ENCODE measurements at places on chromosomes 4 and X.

GRCh38 chr4:11297201-11297600, 131.5 kb downstream of the HS3ST1 start:
- no peak for DNase-seq

GRCh38 chr4:128220286-128221235, 67.1 kb downstream of the PGRMC2 start:
- DNase-seq: peak; percentile 59

DNA sequence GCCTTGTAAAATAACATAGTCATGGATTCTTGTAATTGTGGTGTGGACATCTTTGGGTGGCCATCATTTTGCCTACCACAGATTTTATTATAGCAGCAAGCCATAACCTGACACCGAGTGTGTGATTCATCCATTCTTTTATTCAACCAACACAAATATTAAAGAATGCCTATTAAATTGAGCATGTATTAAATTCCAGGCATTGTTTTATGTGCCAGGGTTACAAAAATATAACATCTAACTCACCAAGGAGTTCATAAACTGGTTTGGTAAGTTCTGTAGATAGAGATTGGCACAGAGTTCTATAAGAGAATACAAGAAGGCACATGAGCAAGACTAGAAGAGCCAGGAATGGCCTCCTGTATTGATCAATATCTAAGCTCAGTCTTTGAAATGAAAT, 18.0 kb downstream of the NBDY start:
- no peak for DNase-seq

GRCh38 chr4:151331276-151332042, 6.1 kb upstream of the SH3D19 start:
- DNase-seq: no peak

DNA sequence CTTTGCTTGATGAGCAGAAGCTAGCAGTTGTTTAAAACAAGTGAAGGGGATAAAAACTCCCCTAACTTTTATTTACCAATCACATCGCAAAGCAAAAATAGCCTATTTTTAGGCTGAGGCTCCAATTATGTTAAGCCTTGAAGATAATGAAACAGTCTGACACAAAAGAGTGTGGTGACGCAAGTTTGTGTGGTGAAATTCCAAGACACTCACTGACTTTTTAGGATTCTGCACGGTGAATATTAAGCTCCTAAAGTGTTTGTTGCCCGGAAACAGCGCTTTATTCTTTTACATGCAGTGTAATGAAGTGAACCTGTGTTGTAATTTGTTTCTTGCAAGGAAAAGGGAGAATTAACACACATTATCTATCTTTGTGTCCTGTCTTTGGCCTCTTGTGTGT, 74.8 kb downstream of the POLA1 start:
- no peak for DNase-seq

DNA sequence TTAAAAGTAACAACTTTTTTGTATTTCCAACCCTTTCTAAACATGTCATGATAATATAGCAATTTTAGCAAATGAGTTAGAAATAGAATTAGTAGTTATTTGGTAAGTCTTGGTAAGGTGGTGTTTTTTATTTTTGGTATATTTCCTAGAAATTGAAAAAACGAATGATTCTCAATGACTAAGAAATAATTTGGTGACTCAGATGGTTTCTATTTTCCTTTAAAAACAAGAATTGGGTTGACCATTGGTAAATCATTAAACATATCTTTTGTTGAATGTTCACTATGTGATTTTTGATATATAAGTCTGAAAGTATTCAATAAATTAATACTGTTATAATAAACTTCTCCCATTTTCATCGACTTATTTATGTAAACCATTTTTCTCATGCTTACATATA, 206.2 kb upstream of the BANK1 start:
- no peak for DNase-seq

- no peak for DNase-seq
Observed at GRCh38 chrX:2829469-2830246, 928 bp downstream of the GYG2 start.

- no peak for DNase-seq
Observed at GRCh38 chr4:181541396-181541795, 701.8 kb upstream of the TENM3 start.

- no peak for DNase-seq
Observed at GRCh38 chrX:49071877-49072711, 1.7 kb downstream of the PRAF2 start.

DNA sequence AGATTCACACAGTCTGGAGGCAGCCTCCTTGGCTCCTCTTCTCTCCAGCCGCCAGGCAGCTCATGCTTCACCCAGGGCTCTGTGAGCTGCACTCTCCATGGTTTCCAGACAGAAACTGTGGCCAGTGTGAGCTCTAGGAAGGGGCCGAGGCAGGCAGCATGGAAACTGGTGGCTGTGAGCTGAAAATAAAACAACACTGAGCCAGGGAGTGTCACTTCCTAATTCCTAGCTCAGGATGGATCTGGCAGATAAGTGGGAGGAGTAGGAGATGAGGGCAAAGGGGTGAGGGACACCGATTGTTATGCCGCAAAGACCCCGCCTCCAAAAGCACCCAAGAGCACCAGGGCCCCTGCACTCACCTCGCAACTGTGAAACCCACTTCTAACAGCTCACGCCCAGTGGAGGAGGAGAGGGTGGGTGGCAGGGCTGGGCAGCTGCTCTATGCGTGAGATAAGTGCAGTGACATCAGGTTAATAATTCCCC, 69.8 kb downstream of the FHDC1 start:
- no peak for DNase-seq

- no peak for DNase-seq
Observed at GRCh38 chr4:174933083-174933482, 14.9 kb downstream of the ADAM29 start.

DNA sequence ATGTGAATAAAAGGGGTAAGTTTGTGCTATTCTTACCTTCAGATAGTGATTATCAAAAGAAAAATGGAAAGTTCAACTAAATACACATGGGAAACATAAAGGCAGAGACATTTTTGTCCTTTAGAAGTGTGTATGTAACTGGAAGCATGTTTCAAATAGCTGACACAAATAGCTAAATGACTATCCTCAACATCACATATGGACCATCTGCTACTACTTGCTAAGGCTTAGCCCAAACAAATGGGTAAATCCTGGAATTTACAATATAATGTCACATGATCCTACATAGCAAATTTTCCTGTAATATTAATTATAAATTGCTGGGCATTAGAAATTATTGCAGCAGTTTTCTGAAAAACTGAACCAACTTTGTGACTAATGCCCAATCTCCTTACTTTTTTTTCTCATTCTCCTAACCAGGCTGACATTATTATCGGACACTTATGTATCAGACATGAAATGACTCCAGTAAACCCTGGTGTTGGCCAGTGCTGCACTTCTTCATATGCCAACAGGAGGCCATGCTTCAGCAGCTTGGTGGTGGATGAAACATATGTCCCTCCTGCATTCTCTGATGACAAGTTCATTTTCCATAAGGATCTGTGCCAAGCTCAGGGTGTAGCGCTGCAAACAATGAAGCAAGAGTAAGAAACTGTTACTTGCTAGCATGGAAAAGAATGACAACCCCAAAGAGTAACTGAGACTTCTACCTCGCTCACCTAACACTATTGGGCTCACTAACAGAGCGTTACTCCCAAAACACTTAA, 16.1 kb downstream of the AFP start:
- no peak for DNase-seq

DNA sequence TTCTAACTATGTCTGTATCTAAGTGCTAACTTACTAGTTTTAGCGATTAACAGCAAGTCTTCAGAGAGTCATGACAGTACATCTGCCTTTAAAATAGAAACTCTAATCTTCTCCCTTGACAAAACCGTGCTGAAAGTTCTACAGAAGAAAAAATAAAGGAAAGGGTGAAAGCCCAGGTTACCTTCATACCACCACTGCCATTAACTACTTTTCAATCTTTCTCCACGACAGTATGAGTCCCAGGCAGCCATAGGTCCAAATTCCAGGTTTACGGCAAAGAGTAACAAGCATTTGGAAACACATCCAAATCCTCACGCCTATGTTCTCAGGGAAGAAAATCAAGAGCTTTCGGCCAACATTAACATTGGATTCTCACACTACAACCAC, 12.4 kb upstream of the ZCCHC13 start:
- DNase-seq: peak; percentile 2

DNA sequence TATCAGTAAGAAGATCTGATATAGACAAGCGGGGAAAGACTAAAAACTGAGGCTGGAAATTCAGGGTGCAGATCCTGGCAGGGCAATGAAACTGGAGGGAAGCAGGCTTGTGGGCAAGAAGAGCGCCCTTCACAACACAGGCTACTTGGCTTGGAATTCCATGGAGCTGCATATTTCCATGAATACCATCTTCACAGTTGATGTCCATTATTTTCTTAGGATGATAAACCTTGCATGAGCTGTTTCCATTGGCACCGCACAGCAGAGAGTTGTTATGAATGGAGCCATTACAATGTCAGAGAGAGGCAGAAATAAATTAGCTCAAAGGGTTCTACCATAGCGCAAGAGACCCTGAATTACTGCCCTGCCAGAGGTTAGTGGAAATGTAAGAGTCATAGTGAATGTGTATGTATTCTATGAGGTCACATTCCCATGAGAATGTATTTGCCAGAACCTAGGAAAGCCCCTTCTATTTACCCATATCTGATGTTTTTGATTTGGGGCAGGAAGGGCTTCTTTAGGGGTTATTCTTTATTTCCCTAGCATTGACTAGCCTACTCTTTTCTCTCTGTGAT, 215.6 kb downstream of the PALLD start:
- DNase-seq: no peak

GRCh38 chr4:26289401-26289800, 31.4 kb upstream of the RBPJ start:
- no peak for DNase-seq

DNA sequence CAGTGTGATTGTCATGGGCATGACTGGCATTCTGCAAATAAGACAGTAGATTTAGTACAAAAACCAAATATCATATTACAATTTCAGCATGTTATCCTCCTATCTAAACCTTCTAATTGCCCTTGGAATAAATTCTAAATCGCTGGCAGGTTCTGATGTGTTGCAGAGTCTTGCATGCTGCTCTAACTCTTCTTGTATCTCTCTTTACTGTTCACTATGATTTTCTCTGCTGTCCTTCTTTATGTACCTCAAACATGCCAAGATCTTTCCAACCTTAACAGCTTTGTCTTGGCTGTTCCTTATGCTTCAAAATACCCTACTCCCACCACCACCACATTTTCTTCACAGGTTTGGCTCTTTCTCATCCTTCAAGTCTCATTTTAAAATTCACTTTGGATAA, 43.0 kb upstream of the KCNIP4 start:
- DNase-seq: no peak

- no peak for DNase-seq
Observed at GRCh38 chr4:115950806-115951205, 837.4 kb upstream of the NDST4 start.

DNA sequence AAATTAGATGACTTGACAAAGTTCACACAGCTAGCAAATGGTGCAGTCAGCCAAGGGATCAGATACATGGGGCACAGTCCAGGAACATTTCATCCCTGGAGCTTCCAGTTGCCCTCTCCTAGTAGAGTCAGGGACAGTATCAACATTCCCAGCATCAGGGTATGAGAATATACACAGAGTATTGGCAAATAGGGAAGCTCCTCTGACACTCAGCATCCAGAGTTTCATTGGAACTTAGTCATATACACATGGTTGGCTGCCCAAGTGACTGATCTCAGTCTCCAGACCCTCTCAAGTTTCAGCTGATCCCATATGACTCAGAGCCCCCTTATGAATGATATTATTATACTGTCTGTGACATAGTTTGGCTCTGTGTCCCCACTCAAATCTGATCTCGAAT, 13.7 kb upstream of the KCTD8 start:
- DNase-seq: no peak

DNA sequence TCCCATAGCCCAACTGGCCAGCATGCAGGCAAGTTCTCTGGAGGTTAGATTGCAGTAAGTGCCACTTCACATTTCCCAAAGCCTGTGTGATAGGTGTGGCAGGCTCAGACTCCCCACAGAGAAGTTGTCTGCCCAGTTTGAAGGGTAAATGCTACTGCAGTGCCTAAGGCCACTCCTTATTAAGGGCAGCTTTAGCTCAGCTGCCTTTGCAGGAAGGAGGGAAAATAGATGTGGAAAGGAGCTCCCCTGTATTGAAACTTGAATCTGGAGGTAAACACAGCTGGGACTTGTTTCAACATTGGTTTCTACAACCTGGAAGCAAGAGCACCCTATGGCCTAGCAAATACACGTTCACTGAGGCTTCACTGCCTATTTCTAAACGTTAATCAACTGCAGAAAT, 22.4 kb downstream of the NEXMIF start:
- no peak for DNase-seq

DNA sequence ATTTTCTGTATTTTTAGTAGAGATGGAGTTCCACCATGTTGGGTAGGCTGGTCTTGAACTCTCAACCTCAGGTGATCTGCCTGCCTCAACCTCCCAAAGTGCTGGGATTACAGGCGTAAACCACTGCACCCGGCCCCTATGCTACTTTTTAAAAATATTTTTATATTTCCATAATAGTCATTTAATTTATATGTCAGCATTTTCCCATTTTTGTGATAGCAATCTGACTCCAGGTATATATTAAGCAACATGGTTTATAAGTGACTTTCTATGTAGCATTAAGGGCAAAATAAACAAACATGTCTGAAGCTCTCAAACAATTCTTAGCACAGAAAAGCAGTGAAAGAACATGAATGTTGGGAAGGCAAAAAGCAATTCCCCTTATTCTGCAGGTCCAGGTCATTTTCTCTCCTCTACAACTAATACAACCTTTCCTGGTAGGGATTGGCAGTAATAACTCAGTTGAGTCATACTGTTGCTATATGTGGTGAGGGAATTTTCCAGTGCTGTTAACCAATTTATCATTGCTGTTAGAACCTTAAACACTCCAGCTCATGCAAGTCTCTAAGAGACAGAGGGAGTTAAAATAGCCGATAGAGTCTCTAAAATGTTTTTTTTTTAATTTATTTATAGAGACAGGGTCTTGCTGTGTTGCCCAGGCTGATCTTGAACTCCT, 24.0 kb downstream of the SMIM14 start:
- DNase-seq: no peak

Data from COLO829 (cell line).